ENCODE measurements at places on chromosomes 1 and 21. TPM values are rescaled to one million over a fixed set of nuclear protein-coding genes. Genes with fewer than 3 reads are reported as not detected.
A peak's percentile ranks its signal among the peaks of the same experiment; 100 is the strongest.

DNA sequence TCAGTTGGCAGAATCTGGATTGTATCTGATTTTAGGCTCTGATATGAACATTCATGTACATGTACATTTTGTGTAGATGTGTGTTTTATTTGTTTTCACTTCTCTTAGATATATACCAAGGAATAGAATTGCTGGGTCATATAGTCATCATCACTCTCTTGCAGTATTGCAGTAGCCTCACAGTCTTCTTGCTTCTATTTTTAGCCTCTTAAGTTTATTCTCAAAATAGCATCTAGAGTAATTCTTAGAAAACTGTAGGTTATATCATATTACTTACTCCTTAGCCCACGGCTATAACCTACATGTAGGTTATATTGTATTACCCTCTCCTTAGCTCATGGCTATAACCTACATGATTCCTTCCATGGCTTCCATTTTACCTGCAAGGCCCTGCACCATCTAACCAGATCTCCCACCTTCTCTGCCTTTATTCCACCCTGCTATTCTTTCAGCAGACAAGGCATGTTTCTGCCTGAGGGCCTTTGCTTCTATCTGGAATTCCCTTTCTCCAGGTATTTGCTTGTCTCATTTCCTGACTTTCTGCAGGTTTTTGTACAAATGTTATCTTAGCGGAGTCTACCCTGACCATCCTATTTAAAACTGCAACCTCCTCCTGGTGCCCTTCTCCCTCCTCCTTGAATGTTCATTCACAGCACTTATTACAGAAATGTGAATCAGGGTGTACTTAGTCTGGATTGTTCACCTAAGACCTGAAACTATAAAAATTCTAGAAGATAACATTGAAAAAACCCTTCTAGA is 109.0 kb upstream of the ETV3 start:
- no peak for DNase-seq

DNA sequence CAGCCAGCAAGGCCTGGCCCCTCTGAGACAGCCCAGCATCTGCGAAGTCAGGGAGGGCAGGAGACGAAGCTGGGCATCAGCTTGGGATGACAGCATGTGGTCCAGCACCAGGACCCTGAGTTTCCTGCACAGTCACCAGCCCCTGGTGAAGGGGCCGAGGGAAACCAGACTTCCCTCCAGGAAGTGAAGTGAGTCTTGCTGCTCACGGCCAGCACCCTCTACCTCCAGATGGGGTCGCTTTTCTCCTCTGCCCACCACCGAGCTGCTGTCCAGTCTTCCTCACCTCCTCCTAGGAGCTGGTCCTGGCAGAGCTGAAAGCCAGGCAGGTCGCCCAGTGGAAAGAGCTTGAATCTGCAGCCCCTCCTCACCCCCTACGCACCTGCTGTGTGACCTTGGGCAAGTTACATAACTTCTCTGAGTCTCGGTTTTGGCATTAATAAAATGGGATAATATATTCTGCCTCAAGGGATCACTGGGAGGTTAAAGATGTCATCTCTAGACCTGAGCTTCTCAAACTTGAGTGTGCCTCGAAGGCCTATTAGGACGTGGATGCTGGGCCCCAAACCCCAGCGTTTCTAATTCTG is 118.5 kb upstream of the VAMP3 start:
- no peak for DNase-seq

DNA sequence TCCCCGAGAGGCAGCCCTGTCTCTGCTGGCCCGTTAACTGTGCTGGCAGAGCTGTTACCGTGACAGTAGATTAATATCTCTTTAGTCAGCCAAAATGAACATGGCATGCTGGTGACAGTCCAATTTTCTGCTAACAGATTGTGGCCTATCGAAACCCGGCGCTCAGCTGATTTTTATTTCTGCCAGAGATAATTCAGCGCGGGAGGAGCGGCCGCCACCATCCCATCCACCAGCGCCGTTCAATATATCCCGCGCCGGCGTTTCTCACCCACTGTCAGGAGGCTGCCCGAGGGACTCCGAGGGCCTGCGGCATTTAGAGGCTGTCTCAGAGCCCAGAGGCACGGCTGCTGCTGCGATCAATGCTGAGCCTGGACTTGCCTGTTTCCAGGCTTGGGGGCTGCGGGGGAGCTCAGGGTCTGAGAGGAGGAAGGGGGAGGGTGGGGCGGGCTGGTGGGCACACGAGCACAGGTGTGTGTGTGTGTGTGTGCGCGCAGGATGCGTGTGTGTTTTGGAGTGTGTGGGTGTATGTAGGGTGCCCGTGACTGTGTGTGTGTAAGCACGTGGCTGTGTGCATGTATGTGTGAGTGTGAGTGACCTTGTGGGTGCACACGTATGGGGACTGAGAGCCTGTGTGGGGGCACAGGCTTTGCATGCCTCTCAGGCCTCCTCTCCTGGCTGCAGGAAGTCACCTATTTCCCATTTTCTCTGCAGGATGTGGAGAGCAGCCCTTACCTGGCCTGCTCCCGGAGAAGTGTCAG is 109.7 kb upstream of the ACTRT2 start:
- DNase-seq: no peak

- DNase-seq: no peak
Measured at GRCh38 chr1:89780721-89781120, 40.1 kb upstream of the LRRC8D start.

Gene FMN2
- 3.5 TPM for total RNA-seq

DNA sequence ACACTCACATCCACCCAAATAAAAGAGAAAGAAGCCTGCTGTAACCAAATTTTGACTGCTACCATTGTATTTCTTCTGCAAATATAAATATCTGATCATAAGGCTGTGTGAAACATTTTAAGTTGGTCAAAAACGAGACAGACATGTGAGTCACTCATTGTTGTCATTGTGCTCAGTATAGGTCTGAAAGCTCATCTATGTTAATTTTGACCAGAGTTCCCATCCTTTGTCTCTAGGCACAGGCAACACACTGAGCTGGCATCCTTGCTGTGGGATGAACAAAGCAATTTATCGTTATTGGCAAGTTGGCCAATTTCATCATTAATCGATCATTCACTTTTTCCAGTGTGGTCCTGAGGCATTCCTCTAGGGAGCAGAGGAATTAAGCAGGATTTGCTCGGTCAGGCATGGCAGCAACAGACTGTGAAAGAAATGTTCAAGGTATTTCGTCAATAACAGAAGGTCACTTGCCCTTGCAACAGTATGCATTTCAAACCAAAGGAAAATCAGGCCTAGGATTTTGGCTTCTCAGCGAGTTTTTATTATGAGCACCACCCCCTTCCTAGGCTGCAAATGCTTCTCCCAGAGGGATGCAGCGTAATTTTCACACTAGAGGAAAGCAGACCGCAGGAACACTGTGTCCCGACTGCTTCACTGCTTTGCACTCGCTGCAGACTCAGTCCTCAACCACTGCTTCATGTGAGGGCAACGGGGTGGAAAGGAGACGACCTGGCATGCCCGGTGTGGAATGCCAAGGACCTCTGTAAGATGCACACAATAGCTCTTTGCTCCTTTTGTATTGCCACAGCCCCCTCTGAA is 87.9 kb upstream of the SMYD2 start:
- no peak for DNase-seq

- DNase-seq: peak; percentile 86
Measured at GRCh38 chr1:1965546-1965945, 38.0 kb downstream of the CFAP74 start.

GRCh38 chr1:96710708-96711477 is 10.7 kb upstream of the PTBP2 start:
- DNase-seq: no peak

DNA sequence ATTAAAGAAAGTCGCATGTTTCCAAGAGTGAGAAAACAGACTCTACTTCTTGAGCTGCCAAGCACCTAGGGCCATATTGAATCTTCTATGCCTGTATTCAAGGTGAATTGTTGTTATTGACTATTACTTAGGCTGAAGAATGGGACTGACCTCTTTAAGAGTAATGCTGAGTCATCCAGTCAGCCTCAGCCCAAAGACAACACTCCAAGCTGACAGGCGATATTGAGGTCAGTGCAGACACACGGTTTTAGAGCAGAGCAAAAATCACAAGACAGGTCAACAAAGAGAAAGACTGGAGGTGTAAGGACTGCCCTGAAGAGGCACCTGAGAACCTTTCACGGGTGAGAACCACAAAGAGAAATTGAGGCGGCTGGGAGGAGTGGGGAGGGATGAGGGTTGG is 146.9 kb downstream of the MIS18A start:
- no peak for DNase-seq

GRCh38 chr1:240092301-240093119 is 827 bp downstream of the FMN2 start:
- peak; percentile 92 for DNase-seq

GRCh38 chr1:25001125-25001915 is 71.2 kb upstream of the RUNX3 start:
- DNase-seq: no peak

Gene SEC16B
- total RNA-seq: 5.7 TPM

GRCh38 chr1:63705078-63705477 is 68.7 kb upstream of the ROR1 start:
- no peak for DNase-seq

- DNase-seq: no peak
Measured at GRCh38 chr1:245810789-245811337, 656.1 kb downstream of the KIF26B start.

- DNase-seq: no peak
Measured at GRCh38 chr1:76713535-76713934, 153.7 kb upstream of the ST6GALNAC5 start.

Gene SPRR4
- total RNA-seq: not detected

DNA sequence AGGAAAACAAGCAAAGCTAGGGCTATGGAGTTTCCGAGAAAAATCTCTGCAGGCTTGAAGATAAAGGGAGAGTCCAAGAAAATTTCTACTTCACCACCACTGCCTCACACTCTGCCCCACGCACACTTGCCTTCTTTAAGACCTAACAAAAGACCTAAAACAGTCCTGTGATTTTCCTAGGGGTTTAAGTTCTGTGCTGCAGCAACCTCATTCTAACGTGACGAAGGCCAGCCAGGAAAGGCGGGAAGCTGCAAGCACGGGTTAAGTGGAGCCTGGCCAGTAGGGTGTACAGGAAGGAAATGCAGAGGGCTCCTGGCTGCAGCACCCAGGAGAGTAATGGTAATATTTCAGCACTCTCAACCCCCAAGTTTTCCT is 1.5 kb downstream of the SPATA6 start:
- no peak for DNase-seq

DNA sequence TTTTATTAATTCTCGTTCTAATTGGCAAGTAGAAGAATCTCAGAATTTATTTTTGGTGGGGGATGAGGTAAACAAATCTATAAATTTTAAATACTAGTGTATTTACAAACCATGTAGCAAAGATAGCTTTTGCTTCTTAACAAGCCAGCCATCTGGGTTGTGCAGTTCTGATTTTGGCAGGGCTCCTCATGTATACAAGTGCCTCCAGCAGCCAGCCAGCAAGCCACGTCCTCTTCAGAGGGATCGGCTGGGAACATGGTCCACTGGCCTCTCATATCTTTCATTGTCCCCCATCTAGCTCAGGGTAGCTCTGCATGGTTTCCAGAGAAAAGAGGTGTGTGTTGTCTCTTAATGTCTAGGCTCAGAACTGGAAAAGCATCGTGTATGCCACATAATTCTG is 659.1 kb downstream of the MRPL39 start:
- DNase-seq: no peak
